ELF-1 (cell line): ENCODE measurements at places on chromosomes 5 and 9.

DNA sequence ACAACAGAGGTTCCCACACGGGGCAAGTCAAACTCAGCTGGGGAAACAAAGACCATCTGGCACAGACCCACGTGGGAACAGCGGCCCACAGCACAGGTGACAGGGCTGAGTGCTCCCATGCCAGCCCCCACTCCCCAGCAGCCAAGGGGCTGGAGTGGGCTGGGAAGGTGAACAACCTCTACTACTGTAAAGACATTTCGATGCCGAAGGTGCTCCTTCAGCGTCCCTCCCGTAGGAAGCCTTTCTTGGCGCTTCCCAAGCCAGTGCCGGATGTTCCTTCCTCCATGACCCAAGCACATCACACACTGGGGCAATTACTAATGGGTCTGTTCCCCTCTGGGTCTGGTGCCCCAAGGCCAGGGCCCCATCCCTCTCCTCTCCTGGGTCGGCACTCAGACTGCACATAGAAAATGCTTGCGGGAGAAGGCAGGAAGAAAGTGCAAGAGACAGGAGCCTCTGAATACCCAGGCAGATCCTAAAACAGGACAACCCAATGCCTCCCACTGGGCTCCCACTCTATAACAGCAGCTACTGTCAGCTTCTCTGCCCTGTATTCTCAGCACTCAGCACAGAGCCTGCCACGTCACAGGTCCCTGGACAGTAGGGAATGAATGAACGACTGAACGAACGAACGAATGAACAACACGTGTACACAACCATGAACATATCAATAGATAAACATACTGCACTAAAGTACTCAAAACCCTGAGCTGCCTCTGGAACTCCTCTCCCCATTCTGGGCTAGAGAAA lies 77.0 kb upstream of the LRRTM2 start:
- no peak for DNase-seq

DNA sequence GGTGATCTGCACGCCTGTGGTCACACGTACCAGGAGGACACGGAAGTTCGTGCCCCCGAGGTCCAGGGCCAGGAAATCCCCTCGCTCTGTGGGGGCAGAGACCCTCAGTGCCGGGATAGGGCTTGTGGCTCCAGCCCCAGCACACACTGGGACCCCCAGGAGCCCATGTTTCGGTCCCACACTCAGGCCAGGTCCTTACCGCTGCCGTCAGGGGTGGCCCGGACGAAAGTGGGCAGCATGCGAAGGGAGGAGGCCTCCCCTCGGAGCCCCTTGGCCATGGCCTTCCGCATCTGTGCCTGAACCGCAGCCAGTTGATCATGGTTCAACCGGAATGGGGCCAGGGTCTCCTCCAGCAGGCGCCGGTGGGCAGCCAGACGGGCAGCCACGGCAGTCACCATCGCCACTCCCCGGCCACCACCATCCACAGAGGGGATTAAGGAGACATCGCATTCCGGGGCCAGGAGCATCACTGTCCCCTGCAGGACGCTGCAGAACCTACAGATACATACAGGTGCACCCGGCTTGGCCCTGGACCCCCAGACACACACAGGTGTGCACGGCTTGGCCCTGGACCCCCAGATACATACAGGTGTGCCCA lies 11.8 kb downstream of the HK3 start:
- no peak for DNase-seq

- no peak for DNase-seq
Measured at GRCh38 chr9:114957558-114957957, 27.2 kb upstream of the TNFSF8 start.

DNA sequence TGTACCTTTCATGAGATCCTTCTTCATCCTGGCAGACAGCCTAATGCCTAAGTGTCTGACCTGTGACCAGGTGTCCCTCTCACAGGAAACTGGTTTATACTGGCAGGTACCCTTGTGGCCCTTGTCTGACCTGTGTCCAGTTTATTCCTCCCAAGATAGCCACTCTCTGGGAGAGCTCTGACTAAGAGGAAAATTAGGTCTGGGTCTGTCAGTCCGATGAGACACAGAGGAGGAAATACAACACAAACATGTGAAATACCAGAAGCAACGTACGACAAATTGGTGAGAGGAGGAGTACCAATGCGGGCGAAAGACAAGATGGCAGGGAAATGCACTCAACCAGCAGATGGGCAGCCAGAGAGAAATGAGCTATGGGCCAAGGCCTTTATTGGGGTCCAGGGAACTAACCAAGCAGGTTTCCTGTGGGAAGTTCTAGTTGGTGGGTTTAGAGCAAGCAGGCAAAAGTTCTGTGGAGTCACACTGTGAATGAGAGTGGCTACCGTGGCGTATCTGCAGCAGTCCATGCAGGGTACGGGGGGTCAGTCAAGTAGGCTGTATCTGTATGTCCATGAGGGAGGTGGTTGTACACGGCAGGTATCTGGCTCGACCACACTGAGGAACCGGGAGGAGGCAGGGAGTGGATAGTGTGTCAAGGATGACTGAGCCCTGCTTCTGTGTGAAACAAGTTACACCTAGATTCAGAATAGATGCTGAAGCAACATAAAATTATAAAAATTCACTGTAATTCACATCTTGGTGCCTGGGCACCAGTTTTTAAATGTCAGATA lies 109.0 kb downstream of the MLLT3 start:
- DNase-seq, result no peak

- DNase-seq, result no peak
Measured at GRCh38 chr9:1053986-1054425, 3.8 kb downstream of the DMRT2 start.
